Fibroblast of mammary gland (primary cell): ENCODE measurements at places on chromosomes 7 and 10.

DNA sequence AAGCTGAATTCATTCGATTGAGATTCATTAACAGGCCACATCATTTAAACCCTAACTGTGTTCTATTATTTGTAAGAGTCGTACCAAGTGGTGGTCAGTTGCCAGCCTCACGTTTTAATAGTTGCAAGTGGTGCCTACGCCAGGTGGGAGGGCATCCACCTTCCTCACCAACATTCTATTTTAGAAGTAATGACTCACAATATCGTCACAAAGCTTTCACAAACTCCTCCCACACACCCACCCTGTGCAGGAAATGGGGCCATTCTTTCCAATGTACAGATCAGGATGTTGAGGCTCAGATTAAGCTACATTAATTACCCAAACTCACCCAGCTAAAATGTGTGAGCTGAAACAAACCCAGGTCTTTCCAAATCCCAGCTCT is 77.3 kb upstream of the SAMD8 start:
- peak; percentile 25 for DNase-seq

DNA sequence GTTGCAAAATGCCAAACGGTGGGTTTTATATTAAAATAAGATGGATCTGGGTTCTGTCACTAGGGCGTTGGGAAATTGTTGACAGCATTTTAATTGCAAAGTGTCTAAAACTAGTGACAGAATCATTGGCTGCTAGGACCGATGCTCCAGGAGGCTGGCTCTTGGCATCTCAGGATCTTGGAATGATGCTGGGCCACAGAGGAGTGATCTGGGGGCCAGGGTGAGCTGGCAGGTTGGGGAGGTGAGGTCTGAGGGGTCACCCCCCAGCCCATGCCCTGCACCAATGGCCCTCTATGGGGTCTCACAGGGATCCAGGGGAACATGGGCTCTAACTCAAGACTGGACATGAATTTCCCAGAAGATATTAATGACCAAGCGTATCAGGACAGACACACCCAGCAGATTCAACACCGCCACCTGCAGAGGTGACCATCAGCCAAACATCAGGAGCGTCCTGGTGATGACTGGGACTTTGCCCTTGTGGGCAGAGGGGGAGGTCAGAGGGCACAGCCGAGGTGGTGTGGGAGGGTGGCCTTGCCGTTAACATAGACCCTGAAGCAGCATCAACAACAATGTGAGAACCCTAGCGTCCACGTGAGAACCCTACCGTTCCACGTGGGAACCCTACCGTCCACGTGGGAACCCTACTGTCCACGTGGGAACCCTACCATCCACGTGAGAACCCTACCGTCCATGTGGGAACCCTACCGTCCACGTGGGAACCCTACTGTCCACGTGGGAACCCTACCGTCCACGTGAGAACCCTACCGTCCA is 89.0 kb upstream of the PPP2R2D start:
- DNase-seq: no peak

GRCh38 chr7:152527610-152528032 is 91.8 kb upstream of the KMT2C start:
- DNase-seq: peak; percentile 70

DNA sequence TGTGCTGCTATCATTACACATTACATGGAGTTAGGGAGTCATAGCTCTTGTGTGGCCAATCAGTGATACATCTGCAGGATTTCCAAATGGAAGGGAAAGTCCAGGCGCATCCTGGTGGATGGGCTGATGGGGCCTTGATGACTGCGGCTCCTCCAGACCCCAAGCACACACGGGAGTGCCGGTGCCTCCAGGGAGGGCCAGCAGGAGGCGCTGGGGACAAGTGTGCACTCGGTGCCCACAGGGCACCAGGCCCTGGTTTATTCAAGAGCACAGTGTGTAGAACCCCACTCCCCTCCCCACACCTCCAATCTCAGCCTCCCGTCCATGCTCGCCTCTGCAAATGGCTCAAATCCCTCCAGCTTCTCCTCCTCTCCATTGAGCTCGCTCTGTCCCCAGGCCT is 243.9 kb downstream of the USP6NL start:
- no peak for DNase-seq

- DNase-seq: no peak
Measured at GRCh38 chr10:59688921-59689351, 20.7 kb downstream of the SLC16A9 start.

DNA sequence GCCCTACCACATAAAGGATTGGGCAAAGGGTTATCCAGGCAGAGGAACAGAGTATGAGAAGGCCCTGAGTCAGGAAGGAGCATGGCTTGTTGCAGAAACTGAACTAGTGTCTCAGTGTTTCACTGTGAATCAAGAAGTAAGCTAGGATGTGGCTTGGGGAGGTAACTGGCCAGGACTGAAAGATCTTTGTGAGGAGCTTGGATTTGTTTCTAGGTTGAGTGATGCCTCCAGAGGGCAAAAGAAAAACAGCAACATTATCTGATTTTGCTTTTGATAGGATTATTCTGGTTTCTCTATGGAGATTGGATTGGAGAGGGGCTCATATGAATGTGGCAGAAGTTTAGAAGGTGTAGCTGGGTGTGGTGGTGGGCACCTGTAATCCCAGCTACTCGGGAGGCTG is 137.9 kb upstream of the HDAC9 start:
- DNase-seq: peak; percentile 26

DNA sequence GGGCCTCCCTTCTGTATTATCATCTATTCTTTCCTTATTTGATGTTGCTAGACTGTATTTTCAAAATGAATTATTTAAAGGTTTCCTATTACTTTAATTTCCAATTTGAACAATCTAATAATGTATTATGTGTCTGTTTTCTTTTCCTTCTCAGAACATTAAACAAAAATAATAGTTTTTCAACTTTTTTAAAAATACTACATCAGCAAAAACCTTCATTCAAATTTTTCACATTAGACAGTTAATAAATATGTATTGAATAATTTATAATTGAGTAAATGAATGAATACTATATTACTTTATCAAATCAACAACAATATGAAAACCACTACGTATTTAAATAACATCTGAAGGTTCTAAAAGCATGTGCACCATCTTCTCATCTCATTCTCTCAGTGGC is 644.1 kb upstream of the SEMA3D start:
- DNase-seq: no peak

DNA sequence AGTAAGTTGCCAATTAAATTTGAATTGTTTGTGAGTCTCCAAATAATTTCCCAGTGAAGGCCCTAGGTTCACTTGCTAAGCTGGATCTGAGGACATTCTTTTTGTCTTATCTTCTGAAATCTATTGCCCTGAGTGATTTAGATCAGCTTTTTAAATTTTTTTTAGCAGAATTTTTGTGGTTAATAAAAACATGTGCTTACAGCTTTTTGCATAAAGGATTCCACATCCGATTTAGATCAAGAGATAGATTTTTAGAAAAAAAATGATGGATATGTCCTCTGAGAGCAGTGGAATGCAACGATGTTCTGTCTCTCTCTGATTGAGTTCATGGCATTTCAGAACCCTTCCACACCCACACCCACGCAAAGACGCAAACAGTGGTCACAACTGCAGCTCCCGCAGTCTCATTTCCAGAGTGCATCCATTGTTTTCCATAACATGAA is 358.8 kb downstream of the SUGCT start:
- DNase-seq: peak; percentile 91

GRCh38 chr10:77926566-77927401 is at the start of gene DLG5:
Gene DLG5, minus strand, starts transcription at chr10:77926755. Its CDS starts 235 bp downstream, at chr10:77926520.
- DNase-seq: peak; percentile 41

DNA sequence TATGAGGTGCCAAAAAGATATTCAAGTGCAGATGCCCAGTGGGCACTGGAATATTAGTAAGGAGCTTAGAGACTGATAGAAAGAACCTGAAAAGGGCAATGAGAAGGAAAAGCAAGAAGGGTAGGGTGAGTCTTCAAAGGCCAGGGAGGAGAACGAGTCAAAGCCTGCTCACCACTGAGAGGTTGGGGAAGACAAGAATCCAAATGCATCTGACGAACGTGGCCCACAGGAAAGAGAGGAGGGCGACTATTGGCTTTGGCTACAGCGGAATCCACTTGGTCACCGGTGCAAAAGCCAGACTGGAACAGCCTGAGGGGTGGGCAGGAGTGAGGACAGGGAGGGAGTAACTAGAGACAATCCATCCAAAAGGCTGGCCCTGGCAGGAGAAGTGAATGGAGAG is 216.7 kb upstream of the KLF14 start:
- DNase-seq: no peak

DNA sequence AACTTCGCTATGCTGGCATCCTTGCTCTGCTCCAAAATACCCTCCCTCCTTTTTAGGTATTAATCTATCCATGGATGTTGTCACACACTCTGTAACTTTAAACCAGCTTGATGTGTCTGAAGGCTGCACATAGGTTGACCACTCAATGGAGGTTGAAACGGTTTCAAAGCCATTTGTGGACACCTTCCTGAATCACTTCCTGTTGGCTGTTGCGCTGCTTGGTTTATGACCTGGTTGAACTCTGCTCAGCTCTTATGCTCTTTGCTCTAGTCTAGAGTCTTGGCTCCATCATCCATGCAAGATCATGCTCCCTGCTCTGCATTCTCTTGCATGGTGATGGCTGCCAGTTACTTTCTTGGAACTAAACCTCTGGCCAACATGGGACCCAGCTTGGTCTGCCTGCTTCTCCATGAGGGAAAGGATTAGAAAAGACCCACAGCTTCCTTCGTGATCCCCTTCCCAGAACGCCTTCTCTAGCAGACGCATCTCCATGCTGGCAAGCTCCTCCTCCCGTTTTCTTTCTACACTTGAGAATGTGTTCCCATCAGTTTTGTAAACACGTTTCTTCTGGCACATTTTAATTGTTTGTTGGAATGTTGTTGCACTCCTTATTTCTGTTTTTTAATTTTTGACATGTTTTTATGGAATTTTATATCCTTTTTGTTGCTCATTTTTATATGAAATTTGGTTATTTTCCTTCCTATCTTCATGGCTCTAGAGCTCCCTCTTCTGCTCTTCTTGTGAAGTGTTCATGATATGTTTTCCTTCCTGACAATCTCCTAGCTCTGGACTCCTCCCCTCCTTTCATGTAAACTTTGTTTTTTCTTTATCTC is 149.8 kb downstream of the XPNPEP1 start:
- DNase-seq: peak; percentile 46

- no peak for DNase-seq
Measured at GRCh38 chr7:148862481-148862880, 21.6 kb downstream of the EZH2 start.

- peak; percentile 63 for DNase-seq
Measured at GRCh38 chr10:100518761-100519241, 860 bp downstream of the SEC31B start.

- DNase-seq: no peak
Measured at GRCh38 chr7:22093001-22093400, 147.3 kb upstream of the CDCA7L start.

DNA sequence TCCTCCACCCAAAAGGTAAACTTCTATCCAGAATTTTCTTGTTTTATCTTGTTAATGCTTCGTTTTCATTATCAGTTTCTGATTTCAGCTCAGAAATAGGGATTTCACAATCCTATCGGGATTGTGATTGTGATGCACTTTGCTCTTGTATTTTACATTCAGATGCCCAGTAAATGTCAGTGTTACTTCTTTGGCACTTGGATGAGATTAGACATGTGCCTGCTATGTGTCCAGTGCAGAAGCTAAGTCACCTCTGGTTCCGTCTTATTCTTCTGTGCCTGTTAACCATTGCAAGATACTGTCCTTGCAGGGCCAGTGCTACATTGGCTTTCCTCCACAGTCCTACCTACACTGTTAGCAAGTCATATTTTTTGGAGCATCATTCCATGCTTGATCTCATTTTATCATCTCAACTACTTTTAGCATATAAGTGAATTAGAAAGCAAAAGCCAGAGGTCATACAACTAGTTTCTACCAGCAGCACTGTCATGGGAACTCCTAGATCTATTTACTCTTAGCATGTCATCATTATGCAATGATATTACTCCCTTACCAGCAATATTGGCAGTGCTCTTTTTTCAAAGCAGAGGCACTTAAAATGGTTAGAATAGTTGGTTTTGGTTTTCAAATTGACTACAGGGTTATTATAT is 26.7 kb downstream of the ZNF277 start:
- DNase-seq: peak; percentile 26

GRCh38 chr7:105256761-105257231 is 131.9 kb downstream of the SRPK2 start:
- peak; percentile 12 for DNase-seq

- DNase-seq: no peak
Measured at GRCh38 chr10:84065804-84066601, 73.3 kb upstream of the GHITM start.

- DNase-seq: no peak
Measured at GRCh38 chr10:123139521-123140163, 3.9 kb downstream of the HMX3 start.

GRCh38 chr7:141710301-141710700 is 2.1 kb downstream of the WEE2 start:
- no peak for DNase-seq

DNA sequence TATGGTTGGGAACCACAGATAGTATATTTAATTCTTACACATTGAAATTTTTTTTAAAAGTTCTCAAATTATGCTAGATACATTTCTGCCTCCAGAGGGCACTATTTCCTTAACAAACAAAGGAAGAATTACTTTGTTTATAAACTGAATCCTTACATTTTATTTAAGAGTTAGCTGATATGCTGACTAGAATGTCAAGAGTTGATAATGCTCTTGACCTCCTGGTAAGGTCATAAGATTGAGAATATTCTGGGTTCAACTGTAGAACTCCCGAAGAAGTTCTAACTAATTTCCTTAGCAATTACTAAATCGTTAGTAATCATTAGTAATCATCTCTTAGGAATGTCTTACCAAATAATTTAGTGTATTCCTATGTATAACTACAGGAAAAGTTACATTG is 95.3 kb upstream of the CYP26C1 start:
- peak; percentile 67 for DNase-seq

DNA sequence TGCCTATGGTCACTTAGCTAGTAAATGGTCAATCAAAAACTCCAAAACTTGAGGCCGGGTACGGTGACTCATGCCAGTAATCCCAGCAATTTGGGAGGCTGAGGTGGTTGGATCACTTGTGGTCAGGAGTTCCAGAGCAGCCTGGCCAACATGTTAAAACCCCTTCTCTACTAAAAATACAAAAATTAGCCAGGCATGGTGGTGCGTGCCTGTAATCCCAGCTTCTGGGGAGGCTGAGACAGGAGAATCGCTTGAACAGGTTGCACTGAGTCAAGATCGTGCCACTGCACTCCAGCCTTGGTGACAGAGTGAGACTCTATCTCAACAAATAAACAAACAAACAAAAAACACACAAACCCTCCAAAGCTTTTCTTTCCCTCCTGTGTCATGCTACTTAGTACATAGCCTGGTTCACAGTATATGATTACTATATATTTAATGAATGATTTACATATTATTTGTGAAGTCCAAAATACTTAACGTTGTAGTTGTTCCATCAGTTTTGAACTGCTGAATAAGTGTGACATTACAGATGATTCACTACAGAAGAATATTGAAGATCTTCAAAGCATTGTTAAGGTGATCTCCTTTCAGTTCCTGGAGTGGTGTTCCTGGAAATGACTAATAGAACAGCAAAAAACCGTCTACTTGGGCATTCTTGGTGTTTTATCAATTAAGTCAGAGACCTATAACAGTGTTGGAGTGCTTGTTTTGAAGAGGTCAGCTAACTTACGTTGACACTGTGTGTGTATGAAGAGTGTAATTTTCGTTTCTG is 72.9 kb downstream of the ADK start:
- peak; percentile 62 for DNase-seq

GRCh38 chr10:110861930-110862649 is 9.6 kb upstream of the PDCD4 start:
- peak; percentile 45 for DNase-seq
